Activated naive CD8-positive, alpha-beta T cell treated with anti-CD3 and anti-CD28 coated beads, Interleukin-2, amount 10 ng/mL, durations not matched to agents 7 days and 5 days (primary cell): ENCODE measurements at places on chromosomes 4 and X. TPM values are rescaled to one million over a fixed set of nuclear protein-coding genes. Genes with fewer than 3 reads are reported as not detected.

The FAM133A gene
- total RNA-seq, result not detected

The AFF2 gene
- total RNA-seq, result 0.42 TPM

The NUDT11 gene
- 0.83 TPM for total RNA-seq

The SULT1E1 gene
- total RNA-seq, result not detected

The ERVMER34-1 gene
- total RNA-seq, result not detected

The PHOX2B gene
- not detected for total RNA-seq

The HHIP gene
- total RNA-seq, result not detected

The ATG4A gene
- total RNA-seq, result 10.3 TPM

The CENPVL2 gene
- not detected for total RNA-seq

The RIBC1 gene
- total RNA-seq, result 1.4 TPM

The SASH3 gene
- 241 TPM for total RNA-seq

The SLITRK4 gene
- not detected for total RNA-seq

The C4orf51 gene
- not detected for total RNA-seq

The PDCL2 gene
- total RNA-seq, result not detected

The OCIAD1 gene
- total RNA-seq, result 104 TPM

The SHISA3 gene
- total RNA-seq, result 0.85 TPM

The PPBP gene
- not detected for total RNA-seq

The PNPLA4 gene
- 5.0 TPM for total RNA-seq

The DCK gene
- total RNA-seq, result 67.4 TPM
